ENCODE measurements at places on chromosomes 16 and 17.

DNA sequence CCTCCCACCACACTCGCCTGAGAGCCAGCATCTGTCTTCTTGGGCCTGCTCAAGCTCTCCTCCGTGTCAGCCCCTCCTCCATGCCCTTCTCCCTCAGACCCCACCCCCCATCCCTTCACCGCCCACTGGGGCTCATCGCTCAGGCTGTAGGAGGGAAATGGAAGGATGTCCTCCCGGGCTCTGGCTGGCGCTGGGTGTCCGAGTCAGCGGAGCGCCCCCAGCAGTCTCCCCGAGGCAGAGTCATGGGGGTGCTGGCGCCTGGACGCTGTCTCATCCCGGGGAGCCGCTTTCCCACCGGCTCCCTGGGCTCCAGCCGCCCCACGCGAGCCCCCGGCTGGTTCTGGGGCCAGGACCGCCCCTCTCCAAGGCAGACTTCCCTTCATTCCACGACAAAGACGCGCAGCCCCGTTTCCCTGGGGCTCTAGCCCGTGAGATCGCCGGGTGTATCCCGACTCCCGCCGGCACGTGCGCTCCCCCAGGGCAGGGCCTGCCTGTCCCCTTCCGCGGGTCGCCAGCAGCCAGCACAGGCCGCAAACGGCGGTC is 428 bp upstream of the ANTKMT start:
- peak; percentile 70 for DNase-seq

DNA sequence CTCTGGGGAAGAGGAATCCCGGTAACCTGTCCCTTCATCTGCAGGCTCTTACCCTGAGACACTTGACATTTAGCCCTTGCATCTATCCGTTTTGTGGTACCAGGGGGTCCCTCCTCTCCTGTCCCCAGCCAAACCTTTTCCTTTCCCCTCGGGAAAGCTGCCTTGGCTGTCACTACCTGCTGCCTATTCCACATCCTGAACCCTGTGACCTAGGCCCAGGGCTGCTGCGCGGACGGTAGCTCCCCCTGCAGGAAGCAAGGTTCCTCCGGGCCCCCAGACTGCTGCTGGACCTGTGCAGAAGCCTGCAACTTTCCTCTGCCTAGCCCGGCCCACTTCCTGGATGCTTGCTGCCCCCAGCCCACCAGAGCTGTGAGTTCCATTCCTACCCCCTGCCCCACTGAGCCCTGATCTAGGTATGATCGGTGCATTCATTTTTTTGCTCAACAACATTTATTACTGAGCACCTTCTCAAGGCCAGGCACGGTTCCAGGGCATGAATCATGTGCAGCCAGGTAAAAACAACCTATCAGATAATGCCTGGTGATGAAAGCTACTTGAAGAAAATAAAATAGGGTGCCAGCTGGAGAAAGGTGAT is 10.5 kb upstream of the ALDOA start:
- DNase-seq: peak; percentile 81

DNA sequence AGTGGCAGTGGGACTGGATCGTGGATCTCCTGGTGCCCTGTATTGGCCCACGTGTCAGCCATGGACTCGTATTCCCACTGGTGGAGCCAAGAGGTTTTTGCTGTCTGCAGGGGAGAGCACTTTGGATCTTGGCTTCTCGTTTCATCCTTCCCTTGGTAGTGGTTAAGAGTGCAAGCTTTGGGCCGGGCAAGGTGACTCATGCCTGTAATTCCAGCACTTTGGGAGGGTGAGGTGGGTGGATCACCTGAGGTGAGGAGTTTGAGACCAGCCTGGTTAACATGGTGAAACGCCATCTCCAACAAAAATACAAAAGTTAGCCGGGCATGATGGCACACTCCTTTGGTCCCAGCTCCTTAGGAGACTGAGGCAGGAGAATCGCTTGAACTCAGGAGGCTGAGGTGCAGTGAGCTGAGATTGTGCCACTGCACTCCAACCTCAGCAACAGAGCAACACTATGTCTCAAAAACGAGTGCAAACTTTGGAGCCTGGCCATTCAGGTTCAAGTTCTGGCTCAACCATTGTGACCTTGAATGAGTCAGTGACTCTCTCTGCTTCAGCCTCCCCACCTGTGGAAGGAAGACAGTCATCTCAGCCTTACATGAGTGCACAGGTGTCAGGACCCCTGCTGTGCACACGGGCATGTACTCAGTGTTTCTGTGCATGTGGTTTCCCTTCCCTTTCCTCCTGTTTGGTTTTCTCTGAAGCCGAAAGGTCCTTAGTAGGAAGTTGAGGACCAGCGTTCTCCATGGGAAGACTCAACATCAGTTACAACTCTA is 57.4 kb downstream of the PLCG2 start:
- no peak for DNase-seq

- no peak for DNase-seq
Measured at GRCh38 chr17:34222722-34223497, 32.2 kb upstream of the CCL2 start.

- DNase-seq: peak; percentile 94
Measured at GRCh38 chr16:85610446-85611193, 2.5 kb upstream of the GSE1 start.

DNA sequence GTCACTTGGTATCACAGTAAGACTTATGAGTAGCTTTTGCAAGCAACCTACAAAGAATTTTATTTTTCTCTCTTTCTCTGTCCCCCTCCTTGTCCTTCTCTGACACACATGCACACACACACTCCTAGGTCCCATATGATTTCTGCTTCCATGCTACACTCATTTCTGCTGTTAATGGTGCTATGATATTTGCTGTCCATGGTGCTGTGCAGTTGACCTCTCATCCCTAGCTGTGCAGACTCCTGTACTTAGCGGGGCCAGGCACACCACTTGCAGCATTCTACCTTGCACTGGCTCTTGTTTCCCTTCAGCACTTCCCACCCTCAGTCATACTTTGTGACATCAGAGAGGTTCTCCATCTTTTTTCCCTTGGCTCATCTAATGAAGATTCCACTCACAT is 158.9 kb upstream of the CNTNAP4 start:
- no peak for DNase-seq

DNA sequence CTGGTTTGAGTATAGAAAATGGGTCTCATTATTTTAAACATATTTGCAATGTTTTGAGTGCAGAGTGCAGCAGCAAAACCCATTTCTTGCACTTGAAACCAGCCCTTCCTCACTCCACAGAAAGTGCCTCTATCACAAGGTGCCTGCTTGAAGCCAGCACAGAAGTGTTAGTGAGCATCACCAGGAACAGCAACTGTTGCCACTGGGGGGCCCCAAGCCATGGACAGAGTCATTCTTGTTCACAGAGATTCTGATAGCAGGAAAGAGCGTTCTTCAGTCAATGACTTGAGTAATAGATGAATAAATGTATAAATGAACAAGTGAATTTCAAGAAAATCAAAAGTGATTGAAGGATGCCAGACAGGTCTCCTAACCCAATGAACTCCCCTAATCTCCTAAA is 45.6 kb downstream of the CHD9NB start:
- no peak for DNase-seq

DNA sequence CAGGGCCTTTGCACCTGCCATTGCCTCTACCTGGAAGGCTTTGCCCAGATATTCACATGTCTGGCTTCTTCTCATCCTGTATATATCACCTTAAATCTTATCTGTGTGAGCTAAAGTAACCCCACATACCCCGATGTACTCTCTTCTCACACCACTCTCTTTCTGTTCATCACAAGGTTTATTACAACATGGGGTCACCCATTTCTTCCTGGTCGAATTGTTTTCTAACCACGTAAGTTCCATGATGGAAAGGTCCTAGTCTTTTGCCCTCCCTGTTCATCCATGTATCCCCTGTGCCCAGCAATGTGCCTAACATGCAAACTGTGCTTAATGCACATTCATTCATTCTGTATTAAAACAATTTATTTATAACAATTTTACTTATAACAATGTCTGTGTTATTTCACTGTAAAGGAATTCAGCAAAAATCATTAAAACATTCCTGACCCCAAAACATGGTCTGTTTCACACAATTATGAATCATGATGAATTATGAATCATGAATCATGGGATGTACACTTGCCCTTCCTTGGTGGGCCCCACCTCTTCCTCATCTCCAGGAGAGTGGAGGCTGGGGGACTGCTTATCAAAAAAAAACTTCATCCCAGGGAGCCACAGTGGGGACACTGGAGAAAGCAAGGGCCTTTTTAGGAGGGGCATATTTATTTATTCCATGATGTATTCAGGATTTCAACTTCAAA is 336.4 kb downstream of the GRIN2A start:
- no peak for DNase-seq

GRCh38 chr16:11679250-11679649 is 11.0 kb downstream of the SNN start:
- no peak for DNase-seq

GRCh38 chr16:24816688-24817087 is 29.1 kb upstream of the SLC5A11 start:
- no peak for DNase-seq

GRCh38 chr16:68737730-68738629 is 888 bp downstream of the CDH1 start:
- no peak for DNase-seq

Measured in activated effector memory CD4-positive, alpha-beta T cell treated with anti-CD3 and anti-CD28 coated beads, Interleukin-2, amount 50 U/mL, for 16 hours (primary cell).